ENCODE measurements at places on chromosomes 2 and 18.

- no peak for DNase-seq
Measured at GRCh38 chr2:47043142-47043890, 111.8 kb downstream of the STPG4 start.

- no peak for DNase-seq
Measured at GRCh38 chr2:145800151-145801091, 1280.5 kb upstream of the ZEB2 start.

- DNase-seq: no peak
Measured at GRCh38 chr2:219551441-219552381, 7.9 kb downstream of the TMEM198 start.

GRCh38 chr2:124797049-124797448, 772.0 kb downstream of the CNTNAP5 start:
- no peak for DNase-seq

- DNase-seq: no peak
Measured at GRCh38 chr2:3102081-3102921, 275.3 kb downstream of the EIPR1 start.

GRCh38 chr2:191593622-191594385, 84.1 kb upstream of the NABP1 start:
- DNase-seq: no peak

GRCh38 chr2:231527091-231527395, 3.2 kb downstream of the NMUR1 start:
- DNase-seq: no peak

- DNase-seq: no peak
Measured at GRCh38 chr2:66494708-66495107, 59.8 kb downstream of the MEIS1 start.

DNA sequence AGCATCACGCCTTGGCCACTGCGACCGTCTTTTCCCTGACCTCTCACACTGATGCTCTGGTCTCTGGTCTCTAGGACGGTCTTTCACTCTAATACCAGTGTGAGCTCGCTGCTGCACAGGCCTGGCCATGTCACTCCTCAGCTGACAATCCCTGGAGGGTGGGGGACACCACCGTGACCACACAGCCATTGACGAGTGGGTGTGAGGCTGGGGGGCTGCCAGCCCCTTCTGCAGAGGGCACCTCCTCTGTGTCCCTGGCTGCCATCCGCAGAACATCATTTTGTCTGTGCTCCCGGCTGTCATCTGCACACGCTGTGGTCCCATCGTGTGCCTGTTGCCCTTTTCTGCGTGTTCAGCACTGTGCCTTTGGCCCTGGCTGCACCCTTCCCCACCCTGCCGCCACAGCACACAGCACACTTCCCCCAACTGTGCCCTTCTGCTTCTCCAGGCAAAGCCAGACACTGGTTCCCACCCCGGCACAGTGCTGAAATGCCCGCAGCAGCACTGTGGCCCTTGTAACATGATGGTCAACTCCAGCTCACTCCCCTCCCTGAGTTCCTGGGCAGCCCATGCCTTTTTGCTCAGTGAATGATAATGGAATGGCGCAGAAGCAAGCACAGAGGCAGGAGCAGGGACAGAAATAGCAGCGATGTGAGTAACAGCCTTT, 30.4 kb upstream of the INHBB start:
- DNase-seq: no peak

GRCh38 chr2:235406430-235406829, 87.4 kb upstream of the AGAP1 start:
- no peak for DNase-seq

DNA sequence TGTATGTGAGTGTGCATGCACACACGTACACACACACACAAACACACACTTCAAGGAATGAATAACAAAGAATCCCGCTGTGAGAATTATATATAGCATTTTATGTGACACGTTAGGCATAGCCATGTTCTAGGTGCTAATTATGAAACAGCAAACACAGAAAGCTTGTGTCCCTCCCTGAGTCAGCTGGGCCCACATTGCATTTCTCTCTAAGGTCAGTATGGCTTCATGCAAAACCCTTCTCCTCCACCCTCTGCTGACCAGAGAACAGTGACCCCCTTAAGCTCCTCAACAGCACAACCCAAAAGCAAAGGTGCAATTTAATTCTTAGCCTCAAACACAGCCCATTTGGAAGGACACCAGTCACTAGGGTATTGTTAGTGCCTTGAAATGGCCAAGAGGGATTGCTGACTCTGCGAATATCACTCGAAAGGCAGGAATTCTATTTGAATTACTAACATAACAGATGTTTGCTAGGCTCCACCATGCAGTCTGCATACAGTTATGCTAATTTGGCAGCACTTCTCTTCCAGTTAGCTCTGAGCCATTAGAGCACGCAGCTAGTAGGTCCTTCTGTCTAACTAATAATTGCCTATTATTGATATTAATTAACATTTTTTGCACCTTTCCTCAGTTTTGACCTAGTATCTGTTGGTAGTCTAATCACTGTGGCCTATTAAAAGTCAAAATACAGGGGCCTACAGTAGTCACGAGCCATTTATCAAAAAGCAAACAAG, 149.0 kb downstream of the LNPK start:
- no peak for DNase-seq

DNA sequence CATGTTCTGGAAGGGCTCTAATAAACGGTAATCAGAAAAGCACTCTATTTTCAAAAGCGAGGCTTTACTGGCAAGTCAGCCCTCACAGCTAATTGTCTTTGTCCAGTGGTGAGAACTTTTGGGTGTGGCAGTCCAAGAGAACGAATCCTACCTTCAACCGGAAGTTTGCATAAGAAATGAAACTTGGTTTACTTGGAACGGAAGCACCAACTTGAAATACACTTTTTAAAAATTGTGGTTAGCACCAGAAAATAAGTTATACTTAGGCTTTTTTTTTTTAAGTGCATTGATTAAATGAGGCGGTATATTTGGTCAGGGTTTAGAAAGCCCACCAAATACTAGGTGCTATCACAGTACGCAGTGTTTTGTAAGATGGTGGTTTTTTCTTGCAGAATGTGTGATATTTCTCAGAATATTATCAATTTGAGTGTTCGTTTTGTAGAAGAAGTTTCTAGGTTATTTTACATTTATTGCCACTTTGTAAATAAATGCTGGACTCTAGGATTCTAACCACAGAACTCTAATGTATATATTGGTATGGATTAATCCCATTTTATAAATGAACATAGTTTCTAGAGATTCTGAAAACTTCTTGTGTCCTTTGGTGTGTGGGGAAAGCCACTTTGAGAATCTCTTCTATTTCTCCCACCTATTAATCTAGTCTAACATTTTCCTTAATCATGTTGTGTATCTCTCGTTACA, 1.2 kb downstream of the MYL12A start:
- no peak for DNase-seq

DNA sequence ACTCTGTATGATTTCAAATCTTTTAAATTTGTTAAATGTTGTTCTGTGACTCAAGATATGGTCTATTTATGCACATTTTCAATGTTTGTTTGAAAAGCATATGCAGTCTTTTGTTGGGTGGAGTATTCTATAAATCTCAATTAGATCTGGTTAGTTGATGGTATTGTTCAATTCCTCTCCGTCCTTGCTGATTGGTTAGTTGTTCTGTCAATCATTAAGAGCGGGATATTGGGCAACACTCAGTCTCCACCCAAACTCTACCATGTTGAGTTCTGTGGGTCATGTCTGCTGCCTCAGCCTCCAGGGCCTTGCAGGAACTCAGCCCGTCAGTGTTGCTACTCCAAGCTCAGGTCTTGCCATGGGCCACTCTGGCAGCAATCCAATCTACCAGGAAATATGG, 118.9 kb downstream of the VWA3B start:
- DNase-seq: no peak

- no peak for DNase-seq
Measured at GRCh38 chr2:216030216-216030615, 16.9 kb upstream of the MREG start.

DNA sequence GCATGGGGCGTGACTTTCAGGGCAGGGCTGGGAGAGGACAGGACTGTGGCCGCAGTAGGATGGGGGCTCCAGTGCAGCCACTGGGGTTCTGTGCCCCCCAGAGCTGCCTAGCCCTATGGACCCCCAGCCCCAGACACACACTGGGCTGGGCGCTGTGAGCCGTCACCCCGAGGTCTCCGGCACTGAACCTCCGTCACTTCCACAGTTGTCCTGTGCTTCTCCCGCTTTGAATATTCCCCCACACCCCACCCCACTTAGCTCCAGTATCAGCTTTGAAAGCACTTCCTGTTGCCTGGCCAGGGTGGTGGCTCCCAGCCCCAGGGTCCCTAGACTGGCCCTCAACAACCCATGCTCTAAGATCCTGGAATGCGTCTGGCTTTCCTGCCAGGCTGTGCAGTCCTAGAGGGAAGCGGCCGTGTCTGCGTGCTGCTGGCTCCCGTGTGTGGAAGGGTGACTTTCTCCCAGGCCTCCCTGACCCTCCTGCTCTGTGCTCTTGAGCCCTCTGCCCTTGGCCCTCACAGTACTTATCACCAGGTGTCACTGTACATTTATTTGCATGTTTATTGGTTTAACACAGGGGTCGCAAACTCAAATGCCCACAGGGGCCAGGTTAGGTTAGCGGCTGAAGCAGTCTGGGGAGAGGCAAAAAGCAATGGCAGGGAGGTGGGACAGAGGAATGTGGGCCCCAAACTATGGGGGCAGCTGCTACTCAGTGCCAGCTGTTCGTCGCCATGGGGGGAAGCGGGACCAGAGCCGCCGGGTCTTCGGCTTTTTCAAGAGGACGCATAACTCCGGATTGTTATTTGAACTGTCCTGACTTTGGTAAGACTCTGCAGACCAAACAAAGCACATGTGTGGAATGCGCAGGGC, 9.9 kb downstream of the OBSL1 start:
- no peak for DNase-seq

DNA sequence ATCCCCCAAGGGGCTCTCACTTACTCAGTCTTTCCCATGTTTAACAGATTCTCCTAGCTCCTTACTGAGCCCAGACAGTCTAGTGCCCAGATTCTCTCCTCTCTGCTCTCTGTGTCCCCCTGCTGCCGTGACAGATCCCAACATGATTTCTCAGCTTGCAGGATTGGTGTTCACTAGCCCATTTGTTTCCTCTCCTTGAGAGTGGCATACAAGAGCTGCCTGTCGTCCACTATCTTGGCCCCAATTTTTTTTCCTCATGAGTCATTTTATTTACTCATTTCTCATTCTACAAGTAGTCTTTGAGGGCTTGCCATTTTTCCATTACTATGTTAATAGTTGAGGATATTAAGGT, 199.9 kb upstream of the FN1 start:
- no peak for DNase-seq

GRCh38 chr18:7729868-7730267, 162.8 kb downstream of the PTPRM start:
- no peak for DNase-seq

- no peak for DNase-seq
Measured at GRCh38 chr2:228239207-228239906, 57.9 kb upstream of the SPHKAP start.

DNA sequence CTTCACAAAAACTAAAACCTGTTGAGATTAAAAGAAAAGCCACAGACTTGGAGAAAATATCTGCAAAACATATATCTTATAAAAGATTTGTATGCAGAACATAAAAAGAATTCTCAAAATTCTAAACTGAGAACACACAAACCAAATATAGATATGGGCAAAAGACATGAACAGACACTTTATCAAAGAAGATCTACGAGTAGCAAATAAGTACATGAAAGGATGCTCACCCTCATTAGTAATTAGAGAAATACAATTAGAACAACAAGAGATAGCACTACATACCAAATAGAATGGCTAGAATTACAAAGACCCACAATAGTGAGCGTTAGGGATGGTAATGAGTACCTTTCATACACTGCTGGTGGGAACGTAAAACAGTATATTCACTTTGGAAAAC, 63.9 kb upstream of the ZNF397 start:
- DNase-seq: no peak

DNA sequence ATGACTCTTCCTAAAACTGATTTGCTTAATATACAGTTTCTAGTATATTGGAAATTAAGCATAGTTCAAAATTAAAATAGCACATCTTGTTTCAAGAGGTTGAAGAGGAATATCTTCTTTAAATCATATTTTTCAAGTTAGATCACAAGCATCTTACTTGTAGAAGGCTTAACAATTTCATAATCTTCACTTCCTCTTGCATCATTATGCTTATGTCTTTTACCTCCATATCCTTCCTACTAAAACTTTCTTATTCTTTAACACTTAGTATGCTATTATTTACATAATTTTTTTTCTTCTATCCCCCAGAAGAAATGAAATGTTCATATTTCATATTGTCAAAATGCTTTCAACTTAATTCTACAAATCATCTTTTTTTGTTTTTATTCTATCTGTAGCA, 1354.9 kb upstream of the TMEFF2 start:
- DNase-seq: no peak

- no peak for DNase-seq
Measured at GRCh38 chr2:191051825-191052778, 38.1 kb upstream of the STAT1 start.

DNA sequence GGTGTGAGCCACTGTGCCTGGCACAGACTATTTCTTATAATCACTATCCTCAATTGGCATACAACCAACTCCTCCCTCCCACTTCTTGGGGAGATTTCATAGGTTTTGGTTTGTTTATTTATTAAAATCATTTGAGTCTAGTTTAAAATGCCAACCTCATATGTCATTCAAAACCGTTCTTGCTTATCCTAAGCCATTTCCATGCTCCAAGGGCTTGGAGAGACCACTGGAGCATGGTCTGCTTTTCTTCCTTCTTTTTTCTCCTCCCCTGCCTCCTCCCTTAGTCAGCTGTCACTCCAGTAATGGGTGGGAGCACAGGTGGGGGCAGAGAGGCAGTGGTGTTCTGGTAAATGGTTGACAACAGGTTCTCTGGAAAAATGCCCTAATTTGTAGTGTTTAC, 20.4 kb upstream of the KCNS3 start:
- no peak for DNase-seq

- DNase-seq: no peak
Measured at GRCh38 chr18:366466-367061, 98.7 kb upstream of the THOC1 start.

- no peak for DNase-seq
Measured at GRCh38 chr2:15485949-15486348, 75.2 kb downstream of the NBAS start.
